ENCODE measurements at places on chromosomes 7 and 10.

- DNase-seq: no peak
Observed at GRCh38 chr10:69090685-69091084, 2.8 kb downstream of the SRGN start.

DNA sequence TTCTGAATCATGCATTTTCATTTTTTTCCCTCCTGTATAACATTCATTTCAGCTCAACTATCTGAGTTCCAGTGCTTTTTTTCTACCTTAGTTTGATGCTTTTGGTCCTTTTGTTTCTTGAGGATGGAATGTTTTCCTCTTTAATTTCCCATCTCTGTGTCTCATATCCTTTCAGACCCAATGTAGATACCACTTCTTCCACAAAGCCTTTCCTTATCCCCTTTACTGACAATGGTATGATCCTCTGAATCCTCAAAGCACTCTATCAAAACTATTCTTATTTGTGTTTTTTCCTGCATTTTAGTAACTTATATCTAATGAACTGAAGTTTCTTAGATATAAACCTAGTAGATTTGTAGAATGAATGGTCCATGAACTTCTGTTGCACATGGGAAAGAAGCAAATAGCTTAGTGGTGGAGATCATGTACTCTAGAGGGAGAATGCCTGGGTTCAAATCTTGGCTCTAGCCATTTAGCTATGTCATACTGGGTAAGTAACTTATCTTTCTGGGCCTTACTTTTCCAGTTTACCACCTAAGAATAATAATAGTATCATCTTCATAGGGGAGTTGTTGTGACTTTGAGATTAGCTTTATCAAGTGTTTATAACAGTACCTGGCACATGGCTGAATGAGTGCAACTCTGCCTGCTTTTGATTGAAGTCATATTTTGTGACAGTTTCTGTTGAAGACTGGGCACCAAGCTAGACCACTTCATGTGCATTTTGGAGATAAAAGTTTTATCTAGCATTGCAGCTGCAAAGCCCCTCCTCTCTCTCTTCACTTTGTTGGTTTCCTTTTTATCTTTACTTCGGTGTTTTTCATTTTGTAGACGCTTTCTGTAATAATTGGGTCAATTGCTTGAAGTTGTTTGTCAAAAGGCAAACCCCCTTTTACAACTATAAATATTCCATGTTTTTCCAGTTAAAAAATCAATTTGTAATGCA, 18.5 kb downstream of the STAM start:
- no peak for DNase-seq

GRCh38 chr10:124072106-124072505, 21.3 kb downstream of the CHST15 start:
- no peak for DNase-seq

DNA sequence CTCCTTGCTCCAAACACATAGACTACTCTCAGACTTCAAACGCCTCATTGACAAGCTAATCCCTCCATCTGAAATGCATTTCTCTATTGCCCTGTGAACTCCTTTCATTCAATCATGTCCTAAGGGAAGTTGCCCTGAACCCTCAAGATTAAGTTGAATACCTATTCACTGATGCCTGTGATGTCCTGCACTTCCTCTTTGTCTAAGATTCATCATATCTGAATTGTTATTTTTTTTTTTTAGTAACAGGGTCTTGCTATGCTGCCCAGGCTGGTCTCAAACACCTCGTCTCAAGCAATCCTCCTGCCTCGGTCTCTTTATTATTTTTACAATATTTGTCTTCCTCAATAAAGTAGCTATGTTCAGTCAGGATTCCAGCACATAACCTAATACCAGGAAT, 3.2 kb downstream of the PSMA2 start:
- no peak for DNase-seq

DNA sequence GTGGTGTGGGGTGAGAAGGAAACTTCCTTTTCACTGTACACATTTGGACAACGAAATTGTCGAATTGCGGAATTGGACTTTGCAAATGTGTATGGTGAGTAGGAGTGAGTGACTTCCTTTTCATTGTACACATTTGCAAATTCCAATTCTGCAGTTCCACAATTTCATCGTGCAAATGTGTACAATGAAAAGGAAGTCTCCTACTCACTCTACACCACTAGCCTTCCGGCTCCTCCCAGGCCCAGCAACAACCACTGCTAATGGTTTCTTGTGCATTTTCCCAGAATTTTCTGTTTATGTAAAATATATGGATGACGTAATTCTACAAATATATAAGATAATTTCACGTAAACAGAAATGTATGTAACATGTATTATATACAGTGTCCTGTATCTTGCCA, 118.5 kb downstream of the ARL4A start:
- DNase-seq: no peak

GRCh38 chr10:14173706-14174594, 156.8 kb downstream of the FRMD4A start:
- peak; percentile 17 for DNase-seq

- DNase-seq: no peak
Observed at GRCh38 chr10:33579996-33580395, 245.5 kb upstream of the NRP1 start.

DNA sequence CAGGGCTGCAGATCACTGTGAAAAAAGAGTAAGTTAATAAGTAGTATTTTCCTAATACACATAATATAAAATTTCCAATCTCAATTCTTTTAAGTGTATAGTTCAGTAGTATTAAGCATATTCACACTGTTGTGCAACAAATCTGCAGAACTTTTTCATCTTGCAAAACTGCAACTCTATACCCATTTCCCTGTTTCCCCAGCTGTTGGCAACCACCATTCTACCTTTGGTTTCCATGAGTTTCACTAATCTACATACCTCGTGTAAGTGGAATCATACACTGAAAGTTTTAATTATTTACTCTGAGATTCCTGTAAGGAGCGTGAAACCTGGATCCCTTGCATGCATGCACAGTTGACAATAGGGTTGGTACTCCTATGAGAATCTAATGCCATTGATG, 155.4 kb downstream of the ZPBP start:
- DNase-seq: no peak

GRCh38 chr10:125992254-125992653, 95.9 kb downstream of the FANK1 start:
- no peak for DNase-seq

DNA sequence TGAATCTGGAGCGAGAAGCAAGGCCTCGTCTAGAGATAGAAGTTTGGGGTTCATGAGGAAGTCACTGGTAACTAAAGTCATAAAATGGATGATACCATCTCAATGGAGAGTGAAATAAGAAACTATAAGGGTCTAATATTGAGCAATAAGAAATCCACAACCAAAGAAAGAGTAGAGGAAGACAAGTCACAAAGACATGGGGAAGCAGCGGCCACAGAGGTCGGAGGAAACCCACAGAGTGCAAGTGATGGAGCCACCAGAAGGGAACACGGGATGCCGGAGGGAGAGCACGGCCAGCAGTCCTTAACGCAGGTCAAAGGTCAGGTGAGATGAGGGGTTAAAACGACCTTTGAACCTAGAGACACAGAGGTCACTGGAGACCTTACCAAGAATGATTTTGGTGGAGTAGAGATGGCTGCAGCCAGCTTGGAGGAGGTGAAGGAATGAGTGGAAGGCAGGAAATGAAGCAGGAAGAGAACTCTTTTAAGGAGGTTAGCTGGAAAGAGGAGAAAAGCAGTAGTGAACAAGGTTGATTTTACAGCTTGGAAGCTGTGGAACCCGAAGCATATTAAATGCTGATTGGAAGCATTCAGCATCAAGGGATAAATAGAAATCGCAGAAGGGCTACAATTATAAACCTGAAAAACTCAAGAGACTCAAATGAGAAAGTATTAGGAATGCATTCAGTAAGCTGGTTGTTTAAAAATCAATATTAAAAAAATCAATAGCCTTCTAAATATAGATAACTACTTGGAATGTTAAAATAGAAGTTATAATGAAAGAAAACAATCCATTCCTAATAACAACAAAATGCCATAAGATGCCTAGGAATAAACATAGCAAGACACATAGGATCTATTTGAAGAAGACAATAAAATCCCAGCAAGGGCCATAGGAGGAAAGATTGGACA, 93.7 kb downstream of the SVOPL start:
- no peak for DNase-seq

GRCh38 chr10:11146402-11147171, 128.9 kb downstream of the CELF2 start:
- no peak for DNase-seq

DNA sequence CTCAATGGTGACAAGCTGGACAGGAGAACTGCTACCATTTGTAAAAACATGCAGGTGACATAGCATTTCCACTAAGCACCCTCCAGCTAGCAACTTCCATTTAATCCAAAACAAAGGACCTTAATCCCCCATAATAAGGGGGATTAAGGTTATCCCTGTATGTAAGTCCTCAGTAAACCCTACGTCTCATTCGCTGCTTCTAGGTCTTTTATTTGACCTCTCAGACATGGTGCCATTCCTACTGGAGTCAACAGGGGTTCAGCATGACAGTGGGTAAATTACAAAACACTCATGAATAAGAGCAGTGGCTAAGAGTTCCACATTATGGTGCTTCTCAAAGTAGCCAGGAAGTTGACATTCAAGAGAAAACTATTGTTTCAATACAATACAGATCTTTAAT, 121.8 kb upstream of the CAV2 start:
- DNase-seq: no peak

- peak; percentile 83 for DNase-seq
Observed at GRCh38 chr7:75642810-75643486, 95.8 kb downstream of the HIP1 start.

- DNase-seq: no peak
Observed at GRCh38 chr7:155670521-155670920, 26.1 kb downstream of the RBM33 start.

Measured in activated CD4-positive, alpha-beta T cell treated with anti-CD3 and anti-CD28 coated beads for 36 hours (primary cell).